Amniotic stem cell (primary cell): ENCODE measurements at places on chromosomes 1 and 21.

GRCh38 chr21:46048926-46049889 is 48.7 kb upstream of the COL6A2 start:
- peak; percentile 89 for DNase-seq

GRCh38 chr21:20024741-20025140 is 973.5 kb upstream of the NCAM2 start:
- DNase-seq = no peak

GRCh38 chr1:41232305-41232704 is 9.8 kb downstream of the SCMH1 start:
- DNase-seq = no peak

GRCh38 chr1:73800376-73800775 is 397.6 kb downstream of the LRRIQ3 start:
- DNase-seq = no peak

DNA sequence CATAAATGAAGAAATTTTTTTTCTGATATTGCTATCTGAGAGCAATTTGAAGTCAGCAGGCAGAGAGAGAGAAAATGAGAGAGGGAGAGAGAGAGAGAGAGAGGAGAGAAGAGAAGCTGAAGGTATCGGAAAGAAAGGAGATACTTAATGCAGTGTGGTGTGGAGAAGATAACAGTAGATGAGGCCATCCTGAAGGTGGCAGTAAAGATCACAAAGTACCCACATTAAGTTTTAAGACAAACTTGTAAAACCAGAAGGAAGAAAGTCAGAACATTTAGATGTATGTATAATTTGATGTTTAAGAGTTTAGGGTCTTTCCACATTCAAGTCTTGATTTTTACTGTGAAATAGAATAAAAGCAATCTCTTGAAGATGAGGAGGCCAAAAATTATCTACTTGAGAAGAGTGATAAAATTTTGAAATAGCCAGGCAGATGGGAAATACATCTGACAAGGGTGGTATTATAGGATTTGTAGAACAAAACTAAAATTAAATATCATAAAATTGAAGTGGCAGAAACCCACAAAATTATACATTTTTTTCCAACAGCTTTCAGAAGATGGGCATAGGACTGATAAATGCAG is 1753.4 kb downstream of the MRPL39 start:
- DNase-seq = peak; percentile 7

DNA sequence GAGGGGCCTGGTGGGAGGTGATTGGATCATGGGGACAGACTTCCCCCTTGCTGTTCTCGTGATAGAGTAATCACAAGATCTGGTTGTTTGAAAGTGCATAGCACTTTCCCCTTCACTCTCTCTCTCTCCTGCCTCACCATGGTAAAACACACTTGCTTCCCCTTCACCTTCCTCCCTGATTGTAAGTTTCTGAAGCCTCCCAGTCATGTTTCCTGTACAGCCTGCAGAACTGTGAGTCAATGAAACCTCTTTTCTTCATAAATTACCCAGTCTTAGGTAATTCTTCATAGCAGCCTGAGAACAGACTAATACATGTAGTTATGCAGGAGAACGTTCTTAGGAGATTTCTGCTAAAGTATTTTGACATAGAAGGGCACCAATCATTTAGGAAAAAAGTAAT is 59.9 kb upstream of the FBXO28 start:
- no peak for DNase-seq

DNA sequence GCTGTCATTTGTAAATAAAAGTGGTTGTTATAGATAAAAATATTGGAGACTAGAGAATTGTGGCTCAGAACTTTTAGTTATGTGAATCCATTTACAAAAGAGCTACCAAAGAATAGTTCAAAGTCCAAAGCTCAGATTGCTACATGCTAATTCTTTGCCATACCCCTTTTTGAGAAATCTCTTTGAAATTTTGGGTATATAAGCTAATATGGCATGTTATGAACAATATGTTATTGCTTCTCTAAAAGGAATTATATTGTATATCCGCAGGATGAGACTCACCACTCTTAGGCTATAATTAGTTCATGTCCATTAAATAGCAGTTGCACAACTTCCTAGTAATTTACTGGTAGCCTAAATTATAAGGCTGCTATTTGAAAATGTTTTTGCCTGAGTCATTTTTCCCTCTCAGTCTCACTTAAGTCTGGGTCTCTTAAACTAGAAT is 178.0 kb downstream of the ZNF281 start:
- DNase-seq = no peak

- DNase-seq = no peak
Measured at GRCh38 chr1:197917805-197918651, 856 bp downstream of the LHX9 start.

DNA sequence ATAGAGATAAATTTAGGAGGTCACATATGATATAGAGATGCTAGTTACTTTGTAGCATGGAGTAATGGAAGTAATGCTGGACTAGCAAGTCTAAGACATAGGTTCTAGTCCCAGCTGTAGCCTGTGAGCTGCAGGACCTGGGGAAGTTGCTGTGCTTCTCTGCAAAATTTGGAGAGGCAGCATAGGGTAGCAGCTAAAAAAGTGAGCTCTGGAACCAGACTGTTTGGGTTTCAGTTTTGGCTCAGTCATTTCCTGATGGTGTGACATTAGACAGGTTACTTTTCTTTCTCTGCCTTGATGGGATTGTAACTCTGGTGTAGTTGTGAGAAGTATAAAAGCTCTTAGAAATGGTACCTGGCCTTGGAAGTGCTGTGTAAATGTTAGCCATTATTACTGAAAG is 3.3 kb downstream of the METTL13 start:
- no peak for DNase-seq

- no peak for DNase-seq
Measured at GRCh38 chr1:146021622-146022402, at the start of gene HJV. Gene HJV (minus strand): TSS chr1:146021735. CDS start chr1:146020231, 1,504 bp downstream.

DNA sequence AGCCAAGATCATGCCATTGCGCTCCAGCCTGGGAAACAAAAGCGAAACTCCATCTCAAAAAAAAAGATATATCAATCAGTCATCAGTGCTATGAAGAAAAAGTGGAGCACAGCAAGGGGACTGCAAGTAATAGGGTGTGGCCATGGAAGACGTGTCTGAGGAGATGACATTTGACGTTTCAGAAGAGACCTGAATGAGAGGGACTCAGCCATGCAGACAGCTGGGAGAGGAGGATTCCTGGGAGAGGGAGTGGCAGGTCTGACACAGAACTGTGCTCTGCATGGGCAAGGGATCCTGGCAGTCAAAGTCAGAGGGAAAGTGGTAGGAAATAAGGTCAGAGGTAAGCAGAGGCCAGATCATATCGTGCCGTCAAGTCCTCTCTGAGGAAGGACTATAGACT is 3.3 kb downstream of the LAX1 start:
- DNase-seq = no peak

DNA sequence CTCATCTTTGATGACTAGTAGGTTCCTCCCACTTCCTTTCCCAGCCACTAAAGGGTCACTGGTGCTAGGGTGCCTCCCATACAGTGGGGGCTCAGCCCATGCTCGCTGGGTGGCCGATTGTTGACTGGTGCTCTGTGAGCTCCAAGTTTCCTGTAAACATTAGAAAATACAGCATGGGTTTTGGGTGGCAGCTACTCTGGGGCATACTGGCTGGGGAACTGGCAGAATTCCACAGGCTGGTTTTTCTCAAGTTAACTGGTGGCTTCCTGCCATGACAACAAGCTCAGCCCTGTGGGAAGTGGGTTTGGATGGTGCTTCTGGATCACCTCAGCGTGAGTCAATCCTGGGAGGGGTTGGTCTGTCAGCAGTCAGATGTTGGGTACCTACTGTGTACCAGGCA is 28.7 kb upstream of the CRNN start:
- DNase-seq = no peak

DNA sequence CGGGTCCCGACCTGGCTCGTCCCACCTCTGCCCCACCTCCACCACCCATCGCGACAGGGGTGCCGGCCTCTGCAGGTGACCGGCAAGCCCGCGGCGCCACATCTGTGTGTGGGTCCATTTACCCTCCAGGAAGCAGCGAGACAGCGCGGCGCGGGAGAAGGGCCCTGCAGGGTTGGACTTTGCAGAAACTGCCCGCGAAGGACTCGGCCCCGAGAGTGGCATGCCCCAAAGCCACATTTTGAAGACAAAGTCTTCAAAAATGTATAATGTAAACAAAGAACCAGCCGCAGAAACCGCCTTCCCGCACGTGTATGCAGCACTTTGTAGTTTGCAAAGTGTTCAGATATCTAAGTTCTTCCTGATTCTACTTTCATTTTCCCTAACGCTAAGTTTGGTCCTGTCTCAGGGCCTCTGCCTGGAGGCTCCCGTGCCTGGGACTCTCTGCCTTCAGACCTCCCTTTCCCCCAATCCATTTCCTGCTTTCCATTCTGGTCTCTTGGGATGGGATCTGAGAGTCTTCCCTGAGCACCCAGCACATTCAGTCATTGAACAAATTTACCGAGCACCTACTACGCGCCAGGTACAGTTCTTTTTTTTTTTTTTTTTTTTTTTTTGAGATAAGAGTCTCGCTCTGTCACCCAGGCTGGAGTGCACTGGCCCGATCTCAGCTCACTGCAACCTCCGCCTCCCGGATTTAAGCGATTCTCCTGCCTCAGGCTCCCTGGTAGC is 524 bp upstream of the TMCO4 start:
- DNase-seq = peak; percentile 39
